T47D (cell line): ENCODE measurements at places on chromosomes 1 and 21.

DNA sequence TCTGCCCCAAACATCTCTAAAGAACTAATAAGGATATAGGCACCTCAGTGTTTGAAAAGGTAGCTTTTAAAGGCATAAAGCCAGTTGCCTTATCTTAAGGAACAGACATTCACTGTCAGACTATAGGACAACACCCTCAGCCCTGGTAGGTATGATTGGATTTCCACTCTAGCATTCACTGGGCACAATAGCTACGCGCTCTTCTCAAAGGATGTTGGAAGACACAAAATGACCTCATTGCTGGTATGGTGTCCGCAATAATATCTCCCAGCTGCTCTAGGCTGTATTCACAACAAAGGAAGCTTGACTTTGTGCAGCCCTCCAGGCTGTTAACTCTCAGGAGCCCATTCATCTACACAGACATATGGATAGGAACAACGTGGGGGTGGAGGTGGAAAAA lies 119.4 kb upstream of the CXADR start:
- DNase-seq = no peak

DNA sequence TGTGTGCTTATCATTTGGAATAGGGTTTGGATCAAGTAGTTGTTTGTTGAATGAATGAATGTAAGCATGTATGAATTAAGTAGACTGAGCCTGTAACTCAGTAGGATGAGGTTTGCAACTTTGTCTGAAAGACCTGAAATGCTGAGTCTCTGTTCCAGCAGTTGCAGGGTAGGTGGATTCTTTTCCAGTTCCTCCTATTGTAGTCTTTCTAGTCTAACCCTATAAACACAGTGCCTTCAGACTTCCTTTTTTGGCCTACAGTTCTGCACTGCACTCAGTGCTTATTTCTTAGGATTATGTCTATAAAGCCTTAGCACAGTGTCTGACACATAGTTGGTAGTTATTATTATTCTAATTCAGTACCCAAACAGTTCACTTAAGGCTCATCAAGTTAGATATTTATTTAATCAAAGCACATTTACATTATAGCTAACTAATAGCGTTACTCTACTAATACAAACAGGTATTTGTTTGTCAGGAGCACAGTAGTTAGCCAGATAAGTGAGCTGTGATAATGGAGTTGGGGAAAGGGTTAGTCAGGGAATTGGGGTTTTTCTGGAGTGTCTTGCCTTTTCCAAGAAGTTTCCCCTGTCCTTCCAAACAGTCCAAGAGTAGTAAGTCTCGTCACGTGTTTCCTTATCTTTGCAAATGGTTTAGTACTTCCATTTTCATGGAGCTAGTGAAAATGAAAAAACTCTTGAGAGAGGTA lies 45.0 kb downstream of the ABCD3 start:
- no peak for DNase-seq

- DNase-seq = no peak
Observed at GRCh38 chr1:224698015-224698451, 81.9 kb downstream of the CNIH3 start.

DNA sequence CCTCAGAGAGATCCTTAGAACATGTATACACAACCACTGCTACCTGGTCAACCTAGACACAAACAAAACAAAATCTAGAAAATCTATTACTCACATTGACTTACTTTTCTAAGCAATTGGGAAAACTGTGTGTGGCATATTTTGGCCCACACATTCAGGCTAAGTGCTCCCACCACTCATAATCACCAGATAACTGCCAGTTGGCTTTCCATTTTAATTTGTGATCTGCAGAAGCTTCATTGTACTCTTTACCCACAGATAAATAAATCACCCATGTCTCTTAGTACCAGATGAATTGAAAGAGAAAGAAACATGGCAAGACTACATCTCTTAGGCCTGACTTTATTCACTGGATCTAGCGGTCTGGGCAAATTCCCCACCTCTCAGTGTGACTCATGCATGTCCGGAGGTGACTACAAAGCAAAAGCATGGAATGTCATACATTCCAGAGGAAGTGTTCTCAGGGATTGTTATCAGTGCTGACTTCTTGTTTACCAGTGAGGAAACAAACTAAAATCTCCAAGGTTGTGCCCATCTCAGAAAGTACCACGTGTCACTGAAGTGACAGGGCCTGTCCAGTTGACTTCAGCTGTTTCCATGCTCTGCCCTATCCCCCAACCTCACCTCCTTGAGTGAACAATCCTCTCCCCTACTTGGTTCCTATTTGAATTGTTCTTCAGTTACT lies 52.4 kb upstream of the BCL10 start:
- no peak for DNase-seq

DNA sequence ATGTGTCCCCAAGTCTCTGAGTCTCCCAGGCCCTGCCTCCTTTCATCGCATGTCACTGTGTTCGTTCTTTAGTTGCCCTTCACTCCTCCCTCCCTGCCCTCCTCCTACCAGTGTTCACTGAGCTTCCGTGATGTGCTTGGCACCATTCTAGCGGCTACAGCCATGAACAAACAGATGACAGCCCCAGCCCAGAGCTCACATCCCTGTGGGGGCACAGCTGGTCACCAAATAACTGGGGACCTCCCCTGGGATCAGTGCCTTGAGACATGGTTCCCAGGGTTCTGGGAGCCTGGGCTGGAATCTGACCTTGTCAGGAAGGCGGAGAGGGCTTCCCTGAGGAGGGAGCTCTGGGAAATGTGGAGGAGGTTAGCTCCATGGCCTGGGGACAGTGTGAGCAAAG lies 320.7 kb downstream of the PTPRU start:
- DNase-seq = no peak

DNA sequence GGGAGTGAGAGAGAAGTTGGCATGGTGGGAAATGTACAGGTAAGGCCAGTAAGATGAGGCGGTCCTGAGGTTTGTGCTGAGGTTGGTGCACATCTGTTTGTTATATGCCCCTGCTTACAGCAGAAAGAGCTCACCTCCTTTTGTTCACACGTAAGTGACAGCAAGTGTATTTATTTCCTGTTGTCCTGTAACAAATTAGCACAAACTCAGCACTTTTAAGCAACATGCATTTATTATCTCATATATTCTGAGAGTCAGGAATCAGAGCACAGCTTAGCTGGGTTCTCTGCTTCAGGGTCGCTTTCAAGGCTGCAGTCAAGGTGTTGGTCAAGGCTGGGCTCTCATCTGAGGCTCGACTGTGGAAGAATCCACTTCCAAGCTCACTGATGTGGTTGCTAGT lies 45.8 kb downstream of the TENT5C start:
- no peak for DNase-seq
